Skin of body (tissue), 3 donors: ENCODE measurements at places on chromosomes 5 and 9. TPM values are rescaled to one million over a fixed set of nuclear protein-coding genes. Genes with fewer than 3 reads are reported as not detected.

Gene BRD3OS
- total RNA-seq = 6.8 TPM

- DNase-seq = no peak
Observed at GRCh38 chr9:16335788-16336580, 534.5 kb downstream of the BNC2 start.

- no peak for DNase-seq
Observed at GRCh38 chr9:124394167-124394566, 21.1 kb downstream of the PSMB7 start.

DNA sequence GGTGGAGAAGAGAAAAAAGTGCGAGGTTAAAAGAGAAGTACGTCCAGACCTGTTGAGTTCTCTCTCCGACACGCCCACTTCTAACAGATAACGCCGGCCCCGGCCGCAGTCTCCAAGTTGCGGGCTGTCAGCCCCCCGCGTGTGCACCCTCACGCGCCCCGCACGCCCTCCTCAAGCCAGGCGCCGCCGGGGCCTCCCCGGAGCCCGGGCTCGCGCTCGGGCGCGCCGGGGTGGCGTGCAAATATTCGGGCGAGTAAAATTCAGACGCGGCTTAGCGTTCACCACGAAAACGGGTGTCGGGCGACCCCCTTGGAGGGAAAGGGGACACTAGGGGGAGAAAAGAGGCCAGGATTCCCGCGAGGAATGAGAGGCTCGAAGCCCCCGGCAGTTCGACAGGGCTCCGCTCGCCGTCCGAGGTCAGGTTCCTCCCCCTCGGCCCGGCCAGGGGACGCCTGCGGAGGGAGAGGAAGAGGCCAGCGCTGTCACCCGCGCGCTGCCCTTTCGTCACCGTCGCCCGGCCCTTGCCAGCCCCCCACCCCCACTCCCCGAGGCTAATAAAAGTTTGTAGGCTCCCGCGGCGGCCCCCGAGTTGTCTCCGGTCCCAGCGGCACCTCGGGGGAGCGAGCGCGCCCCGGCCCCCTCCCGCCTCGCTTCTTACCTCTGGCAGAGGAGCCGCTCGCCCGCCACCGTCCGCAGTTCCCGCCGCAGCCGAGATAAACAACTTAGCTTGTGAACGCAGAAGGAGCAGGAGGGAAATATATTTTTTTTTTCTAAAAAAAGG lies 743 bp downstream of the NR3C1 start:
- DNase-seq = no peak

DNA sequence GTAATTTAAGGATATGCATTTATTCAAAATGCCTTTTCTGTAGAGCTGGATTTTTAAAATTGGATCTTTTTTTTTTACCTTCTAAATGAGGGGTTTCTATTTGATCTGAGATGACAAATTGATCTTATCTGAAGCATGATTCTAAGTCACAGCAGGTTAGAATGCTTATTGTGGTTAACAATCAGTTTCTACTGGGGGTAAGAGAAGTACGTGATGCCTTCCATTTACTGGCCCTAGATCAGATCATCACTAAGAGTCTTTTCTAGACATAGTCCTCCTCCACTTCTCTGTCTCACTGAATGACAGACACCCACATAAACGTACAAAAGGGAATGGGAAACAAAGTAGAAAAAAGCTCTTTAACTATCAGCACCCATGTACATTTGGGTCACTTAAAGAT lies 231.9 kb downstream of the DMAC1 start:
- DNase-seq = no peak

- peak; percentile 64 for DNase-seq
Observed at GRCh38 chr9:124626276-124626675, 119.1 kb upstream of the NR5A1 start.

GRCh38 chr9:89576404-89576839 lies 28.4 kb upstream of the GADD45G start:
- DNase-seq = peak; percentile 6

GRCh38 chr5:125549322-125549911 lies 803.0 kb upstream of the ZNF608 start:
- DNase-seq = no peak

- no peak for DNase-seq
Observed at GRCh38 chr9:109726119-109726518, 53.9 kb upstream of the PALM2AKAP2 start.

DNA sequence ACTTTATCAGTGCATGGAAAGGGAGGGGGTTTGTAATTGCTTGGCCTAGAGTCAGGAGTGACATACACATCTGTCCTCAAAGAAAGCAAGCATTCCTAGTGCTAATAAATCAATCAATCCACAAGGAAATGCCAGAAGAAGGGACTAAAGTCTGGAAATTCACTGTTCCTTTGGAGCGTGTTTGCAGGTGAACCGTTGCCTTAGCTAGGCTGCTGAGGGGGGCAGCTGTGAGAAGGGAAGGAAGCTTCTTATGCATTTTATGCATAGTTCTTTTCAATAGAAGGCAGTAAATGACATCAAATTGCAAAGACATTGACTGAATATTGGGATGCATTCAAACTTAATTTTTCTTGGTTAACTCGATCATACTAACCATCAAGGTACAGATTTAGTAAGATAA lies 1092.5 kb upstream of the SEMA6A start:
- no peak for DNase-seq

DNA sequence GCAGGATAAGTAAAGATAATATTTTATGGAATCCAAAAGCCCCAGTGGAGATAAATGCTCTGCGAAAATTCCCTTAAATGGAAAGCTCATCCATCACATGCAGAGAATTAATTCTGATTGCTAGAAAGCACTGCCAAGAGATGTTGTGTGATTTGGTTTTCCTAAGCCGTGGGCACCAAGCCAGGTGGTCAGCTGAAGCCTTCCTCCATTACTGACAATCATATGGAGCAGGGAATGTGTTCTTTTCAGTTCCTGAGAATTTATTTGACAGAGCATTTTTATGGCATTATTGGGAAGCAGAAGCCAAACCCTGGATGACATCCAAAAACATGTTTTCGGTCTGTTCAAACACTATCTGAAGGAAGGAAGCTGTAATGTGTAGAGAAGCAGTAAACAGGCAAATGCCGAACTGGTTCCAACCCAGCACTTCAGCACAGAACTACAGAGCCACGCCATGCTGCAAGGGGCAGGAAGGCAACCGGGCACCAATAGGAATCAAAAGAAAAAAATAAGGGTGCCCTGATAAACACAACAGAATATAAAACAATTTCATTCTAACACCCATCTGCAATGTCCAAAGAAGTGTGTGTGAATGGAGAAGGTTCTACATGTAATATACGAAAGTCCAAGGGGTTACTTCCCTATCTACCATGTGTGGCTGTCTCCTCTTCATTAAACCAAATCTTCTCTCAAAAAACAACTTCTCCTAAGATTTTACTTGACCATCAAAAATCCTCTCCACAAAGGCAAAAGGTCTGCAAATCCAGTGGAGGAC lies 12.3 kb downstream of the ARSB start:
- peak; percentile 96 for DNase-seq

GRCh38 chr5:151675611-151676313 lies 11.0 kb downstream of the SPARC start:
- peak; percentile 33 for DNase-seq

DNA sequence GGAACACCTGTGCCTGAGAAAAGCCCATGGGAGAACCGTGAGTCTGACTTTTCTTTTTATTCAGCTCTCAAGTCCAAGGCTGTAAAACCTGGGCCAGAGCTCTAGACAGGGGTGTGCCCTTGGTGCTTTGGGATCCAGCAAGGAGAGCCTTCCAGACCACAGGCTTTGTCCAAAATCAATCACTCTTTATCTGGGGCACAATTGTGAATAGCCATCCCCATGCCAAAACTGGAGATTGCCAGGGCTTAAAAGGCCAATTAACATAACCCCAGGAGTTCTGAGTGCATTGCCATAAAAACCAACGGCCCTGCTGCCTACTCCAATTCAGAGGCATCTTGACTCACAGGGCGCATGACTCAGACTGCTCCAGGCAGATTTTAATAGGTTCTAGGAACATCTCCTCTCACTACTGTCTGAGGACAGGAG lies 391.8 kb downstream of the ARHGEF28 start:
- no peak for DNase-seq

GRCh38 chr5:44884036-44884435 lies 75.3 kb downstream of the MRPS30 start:
- no peak for DNase-seq

DNA sequence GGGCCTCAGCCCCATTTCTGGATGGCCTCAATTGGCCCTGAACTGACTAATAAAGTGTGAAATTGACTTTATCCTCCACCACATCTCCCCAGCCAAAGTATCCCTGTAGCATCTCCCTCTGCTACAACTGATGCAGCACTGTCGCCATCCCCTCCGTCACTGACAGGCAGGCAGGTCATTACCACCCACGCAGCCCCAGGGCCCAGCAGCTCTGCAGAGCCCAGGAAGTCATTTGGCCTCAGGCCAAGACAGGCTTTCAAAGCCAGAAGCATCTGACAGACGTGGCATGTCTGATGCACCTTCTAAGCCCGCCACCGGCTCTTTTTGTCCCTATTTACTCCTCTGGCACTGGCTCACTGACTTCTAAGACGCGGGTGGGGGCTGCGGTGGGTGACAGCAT lies 65.3 kb downstream of the ARHGEF37 start:
- no peak for DNase-seq

- DNase-seq = no peak
Observed at GRCh38 chr9:128390150-128390812, 19.1 kb downstream of the URM1 start.
